RWPE2 (cell line): ENCODE measurements at places on chromosomes 12 and 14.

GRCh38 chr12:68198507-68199086, 27.0 kb downstream of the IL26 start:
- no peak overlapping the region for H3K4me3 ChIP-seq
- DNase-seq, result no peak
- no peaks in the 10 kb centered on the region for H3K4me1 ChIP-seq
- H3K27me3 ChIP-seq, result no peaks in the 10 kb centered on the region
- H3K36me3 ChIP-seq, result no peaks in the 10 kb centered on the region
- H3K27ac ChIP-seq, result no peak overlapping the region

DNA sequence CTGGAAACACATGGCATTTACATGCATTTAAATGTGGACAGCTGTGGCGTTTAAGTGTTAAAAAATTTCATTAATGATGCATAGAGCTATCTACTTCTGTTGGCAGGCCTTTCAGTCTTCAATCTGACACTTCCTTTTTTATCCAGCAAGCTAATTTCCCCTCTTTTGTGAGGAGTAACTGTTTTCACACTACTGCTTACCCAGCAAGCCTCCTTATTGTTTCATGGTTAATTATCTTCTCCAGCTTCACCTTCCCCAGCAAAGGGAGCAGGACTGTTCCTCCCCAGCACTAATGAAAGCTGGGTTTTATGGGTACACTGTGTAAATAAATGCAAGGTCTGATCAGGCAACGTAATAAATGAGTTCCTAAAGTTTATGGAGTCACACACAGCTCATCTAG, 129.4 kb upstream of the NPAS3 start:
- DNase-seq, result no peak
- no peak overlapping the region for H3K27ac ChIP-seq
- no peaks in the 10 kb centered on the region for H3K27me3 ChIP-seq
- H3K4me3 ChIP-seq, result no peak overlapping the region
- no peaks in the 10 kb centered on the region for H3K36me3 ChIP-seq
- no peaks in the 10 kb centered on the region for H3K4me1 ChIP-seq

DNA sequence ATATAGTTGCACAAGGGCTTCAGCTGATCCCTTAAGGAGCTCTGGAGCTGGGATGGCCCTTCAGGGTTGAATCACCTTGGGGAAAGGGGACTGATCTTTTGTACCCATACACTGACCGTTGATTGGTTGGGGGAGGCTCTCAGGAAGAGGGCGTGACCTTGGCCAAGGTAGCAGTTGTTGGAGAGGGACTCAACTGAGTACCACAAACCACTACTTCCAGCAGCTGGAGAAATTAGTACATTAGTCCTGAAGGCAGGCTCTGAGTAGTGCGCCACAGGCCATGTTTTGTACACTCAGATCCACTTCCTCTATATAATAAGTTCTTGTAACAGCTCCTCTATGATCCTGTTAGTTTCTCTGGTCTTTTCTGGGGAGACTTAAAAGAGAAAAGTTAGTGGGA, 317.6 kb downstream of the CCDC91 start:
- no peaks in the 10 kb centered on the region for H3K27me3 ChIP-seq
- H3K4me1 ChIP-seq, result no peaks in the 10 kb centered on the region
- no peak overlapping the region for H3K4me3 ChIP-seq
- H3K36me3 ChIP-seq, result no peaks in the 10 kb centered on the region
- no peak for DNase-seq

- no peak for DNase-seq
- H3K36me3 ChIP-seq, result no peaks in the 10 kb centered on the region
- H3K27ac ChIP-seq, result no peak overlapping the region
- H3K4me3 ChIP-seq, result no peak overlapping the region
- H3K27me3 ChIP-seq, result no peaks in the 10 kb centered on the region
Measured at GRCh38 chr12:58850826-58851225, 69.5 kb downstream of the LRIG3 start.

GRCh38 chr12:122537021-122537420, 10.0 kb downstream of the KNTC1 start:
- no peak overlapping the region for H3K27ac ChIP-seq
- peaks cover 88% of the 10 kb centered on the region for H3K36me3 ChIP-seq
- no peak for DNase-seq
- no peak overlapping the region for H3K4me3 ChIP-seq

GRCh38 chr12:102960766-102961465, 3.4 kb downstream of the ASCL1 start:
- H3K27ac ChIP-seq, result no peak overlapping the region
- H3K4me3 ChIP-seq, result no peak overlapping the region
- H3K4me1 ChIP-seq, result no peaks in the 10 kb centered on the region
- H3K27me3 ChIP-seq, result peaks cover 97% of the 10 kb centered on the region

GRCh38 chr14:96826818-96827217, 29.6 kb downstream of the VRK1 start:
- DNase-seq, result no peak
- no peaks in the 10 kb centered on the region for H3K27me3 ChIP-seq
- peaks cover 10% of the 10 kb centered on the region for H3K4me1 ChIP-seq
- H3K27ac ChIP-seq, result no peak overlapping the region
- H3K4me3 ChIP-seq, result no peak overlapping the region

DNA sequence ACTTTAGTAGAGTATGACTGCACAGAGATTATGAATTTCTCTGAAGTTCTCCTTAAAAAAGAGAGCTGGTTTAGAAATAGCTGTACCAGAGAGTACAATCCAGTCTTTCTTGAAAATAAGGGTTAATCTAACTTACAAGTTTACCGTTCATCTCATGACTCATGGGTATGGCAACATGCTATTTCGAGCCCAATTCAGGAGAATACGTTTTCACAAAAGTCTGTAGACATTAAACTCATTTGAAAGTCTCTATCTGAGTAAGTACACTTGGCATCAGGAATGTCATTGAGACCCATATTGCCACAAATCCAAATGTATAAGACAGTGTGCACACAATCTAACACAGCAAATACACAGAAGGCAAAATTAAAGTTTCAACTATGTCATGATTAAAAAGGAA, 160.5 kb downstream of the PIK3C2G start:
- no peak overlapping the region for H3K27ac ChIP-seq
- H3K4me1 ChIP-seq, result no peaks in the 10 kb centered on the region

DNA sequence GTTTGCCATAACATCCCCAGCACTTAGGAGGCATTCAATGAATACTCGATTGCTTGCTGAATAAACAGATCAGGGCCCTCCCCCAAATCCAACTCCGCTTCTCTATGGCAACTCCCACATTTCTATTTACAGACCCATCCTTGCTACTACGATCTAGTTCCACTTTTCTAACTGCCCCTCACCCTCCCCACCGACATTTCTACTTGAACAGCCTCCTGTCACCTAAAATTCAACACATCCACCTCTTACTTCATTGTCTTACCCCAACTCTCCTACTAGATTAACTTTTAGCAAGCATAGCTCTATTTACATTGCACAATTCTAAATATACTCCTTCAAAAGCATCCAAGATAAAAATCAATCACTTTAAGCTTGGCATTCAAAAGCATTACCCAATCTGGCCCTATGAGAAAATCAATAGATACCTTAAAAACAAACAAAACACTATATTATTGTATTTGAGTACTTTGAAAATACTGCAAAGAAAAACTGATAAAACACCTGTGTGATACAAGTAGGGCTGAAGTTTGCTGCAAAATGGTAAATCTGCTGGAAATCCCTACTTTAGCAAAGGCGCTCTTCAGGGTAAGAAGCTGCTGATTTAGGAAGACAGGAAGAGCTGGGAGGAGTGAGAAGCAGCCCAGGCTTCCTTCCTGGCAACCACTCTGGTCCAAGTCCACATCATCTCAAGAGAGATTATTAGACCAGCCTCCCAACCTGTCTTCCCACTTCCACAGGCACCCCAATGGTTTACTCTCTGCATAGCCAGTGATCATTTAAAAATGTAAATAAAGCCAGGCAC, 96.4 kb downstream of the HECTD4 start:
- no peaks in the 10 kb centered on the region for H3K36me3 ChIP-seq
- H3K27ac ChIP-seq, result no peak overlapping the region
- no peaks in the 10 kb centered on the region for H3K27me3 ChIP-seq
- DNase-seq, result no peak
- H3K4me3 ChIP-seq, result no peak overlapping the region

- no peak for DNase-seq
- H3K27me3 ChIP-seq, result no peaks in the 10 kb centered on the region
- no peak overlapping the region for H3K4me3 ChIP-seq
Measured at GRCh38 chr12:55428331-55429243, 2.5 kb downstream of the OR6C76 start.

DNA sequence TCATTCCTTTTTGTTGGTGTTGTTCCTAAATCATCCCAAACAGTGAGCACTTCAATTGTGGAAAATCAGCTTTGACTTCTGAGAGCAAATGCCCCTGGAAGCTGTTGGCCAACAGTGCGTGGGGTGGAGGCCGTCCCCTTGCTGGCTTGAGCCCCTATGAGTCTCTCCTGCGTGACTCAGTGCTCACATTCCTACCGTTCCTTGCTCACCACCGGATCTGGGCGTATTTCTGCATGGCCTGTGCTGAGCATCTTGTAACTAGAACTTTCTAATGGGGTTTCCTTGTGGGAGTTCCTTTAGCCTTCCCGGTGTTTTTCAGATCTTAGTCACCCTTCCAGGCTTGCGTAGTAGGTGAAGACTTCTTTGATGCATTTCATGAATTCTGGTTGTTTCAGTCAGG, 14.7 kb downstream of the SERPINA1 start:
- no peaks in the 10 kb centered on the region for H3K36me3 ChIP-seq
- no peak overlapping the region for H3K4me3 ChIP-seq
- DNase-seq, result peak; percentile 98
- H3K4me1 ChIP-seq, result peaks cover 21% of the 10 kb centered on the region
- H3K27me3 ChIP-seq, result no peaks in the 10 kb centered on the region

DNA sequence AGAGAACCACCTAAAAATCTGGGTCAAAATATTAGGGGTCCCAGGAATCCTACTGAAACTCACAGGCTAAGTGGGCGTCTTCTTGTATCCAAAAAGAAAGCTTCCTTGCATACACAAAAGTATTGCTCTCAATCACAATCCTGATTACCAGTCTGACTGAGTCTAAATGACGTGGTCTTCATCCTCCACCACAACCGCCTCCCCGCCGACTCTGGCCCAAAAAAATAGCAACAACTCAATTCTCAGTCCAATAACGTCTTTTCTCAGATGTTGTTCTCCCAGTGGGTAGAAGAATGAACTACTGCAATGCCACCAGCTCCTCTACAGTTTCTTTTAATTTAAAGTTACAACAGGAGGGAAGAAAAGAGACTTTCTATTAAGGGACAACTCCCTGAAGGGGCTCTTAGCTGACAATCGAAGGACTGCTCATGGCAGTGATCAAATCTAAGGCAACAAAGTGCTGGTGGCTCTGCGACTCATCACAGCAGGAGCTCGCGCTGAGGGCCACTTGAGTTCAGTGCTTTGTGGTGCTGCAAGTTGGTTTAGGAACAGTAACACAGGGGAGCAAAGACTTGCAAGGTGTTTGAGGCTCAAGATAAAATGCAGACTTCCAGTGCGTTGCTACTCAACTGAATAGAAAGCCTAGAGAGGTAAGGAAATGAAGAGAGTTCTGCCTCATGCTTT, 394.1 kb downstream of the BCAT1 start:
- no peaks in the 10 kb centered on the region for H3K36me3 ChIP-seq
- no peak overlapping the region for H3K4me3 ChIP-seq
- H3K4me1 ChIP-seq, result no peaks in the 10 kb centered on the region

- no peak for DNase-seq
- H3K27ac ChIP-seq, result no peak overlapping the region
- no peaks in the 10 kb centered on the region for H3K27me3 ChIP-seq
- H3K4me1 ChIP-seq, result peaks cover 34% of the 10 kb centered on the region
- peaks cover 8% of the 10 kb centered on the region for H3K36me3 ChIP-seq
- H3K4me3 ChIP-seq, result no peak overlapping the region
Measured at GRCh38 chr12:47885012-47885501, 19.7 kb downstream of the VDR start.
